ENCODE measurements at places on chromosomes 7 and 10.

DNA sequence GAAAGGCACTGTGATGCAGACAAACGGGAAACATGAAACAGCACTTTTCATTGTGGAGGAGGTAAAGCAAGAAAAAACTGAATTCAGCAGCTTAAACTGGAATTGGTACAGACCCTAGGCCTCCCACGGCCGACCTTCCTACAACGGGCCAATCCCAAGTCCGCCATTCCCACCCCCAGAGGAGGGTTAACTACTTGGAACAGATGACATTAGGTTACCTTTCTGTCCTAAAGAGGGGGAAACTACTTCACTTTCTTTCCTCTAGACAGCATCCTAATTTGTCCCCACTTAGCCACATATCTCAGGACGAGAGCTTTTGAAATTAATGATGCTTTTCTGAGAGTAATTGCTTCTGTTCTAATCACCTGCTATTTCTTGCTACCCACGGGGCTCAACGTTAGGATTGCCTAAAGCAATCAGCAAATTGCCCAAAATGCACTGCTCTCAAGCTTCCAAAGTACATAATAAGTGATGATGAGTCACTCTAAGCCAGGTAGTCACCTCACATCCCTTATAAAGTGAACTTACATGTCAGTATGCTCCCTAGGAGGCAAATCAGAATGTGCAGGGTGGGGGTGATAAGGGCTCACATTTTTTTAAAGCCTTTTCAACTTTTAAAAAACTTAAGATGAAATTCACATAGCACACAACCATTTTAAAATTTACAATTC is 36.7 kb downstream of the LSM5 start:
- no peaks in the 10 kb centered on the region for H3K4me1 ChIP-seq
- H3K36me3 ChIP-seq, result no peaks in the 10 kb centered on the region
- H3K27ac ChIP-seq, result no peak overlapping the region
- no peak overlapping the region for H3K4me3 ChIP-seq
- DNase-seq, result no peak

DNA sequence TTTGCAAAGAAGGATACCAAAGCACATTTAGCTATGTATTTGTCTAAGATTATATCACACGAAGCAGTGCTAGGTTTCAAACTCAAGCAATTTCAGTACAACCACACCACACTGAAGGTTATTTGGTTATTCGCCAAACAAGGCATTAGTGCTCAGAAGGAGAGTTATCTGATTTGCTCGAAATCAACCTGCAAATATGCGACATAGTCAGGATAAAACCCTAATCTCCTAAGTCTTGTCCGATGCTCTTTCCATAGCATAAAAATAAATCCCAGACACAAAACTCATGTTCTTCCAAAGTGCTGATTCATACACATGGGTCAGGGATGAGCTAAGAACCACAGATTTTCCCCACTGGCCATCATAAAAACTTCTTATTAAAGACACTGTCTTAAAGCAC is 1288.0 kb upstream of the SORCS1 start:
- H3K4me1 ChIP-seq, result no peaks in the 10 kb centered on the region
- H3K27me3 ChIP-seq, result no peaks in the 10 kb centered on the region
- H3K27ac ChIP-seq, result no peak overlapping the region
- no peak overlapping the region for H3K4me3 ChIP-seq
- DNase-seq, result no peak
- no peaks in the 10 kb centered on the region for H3K36me3 ChIP-seq

DNA sequence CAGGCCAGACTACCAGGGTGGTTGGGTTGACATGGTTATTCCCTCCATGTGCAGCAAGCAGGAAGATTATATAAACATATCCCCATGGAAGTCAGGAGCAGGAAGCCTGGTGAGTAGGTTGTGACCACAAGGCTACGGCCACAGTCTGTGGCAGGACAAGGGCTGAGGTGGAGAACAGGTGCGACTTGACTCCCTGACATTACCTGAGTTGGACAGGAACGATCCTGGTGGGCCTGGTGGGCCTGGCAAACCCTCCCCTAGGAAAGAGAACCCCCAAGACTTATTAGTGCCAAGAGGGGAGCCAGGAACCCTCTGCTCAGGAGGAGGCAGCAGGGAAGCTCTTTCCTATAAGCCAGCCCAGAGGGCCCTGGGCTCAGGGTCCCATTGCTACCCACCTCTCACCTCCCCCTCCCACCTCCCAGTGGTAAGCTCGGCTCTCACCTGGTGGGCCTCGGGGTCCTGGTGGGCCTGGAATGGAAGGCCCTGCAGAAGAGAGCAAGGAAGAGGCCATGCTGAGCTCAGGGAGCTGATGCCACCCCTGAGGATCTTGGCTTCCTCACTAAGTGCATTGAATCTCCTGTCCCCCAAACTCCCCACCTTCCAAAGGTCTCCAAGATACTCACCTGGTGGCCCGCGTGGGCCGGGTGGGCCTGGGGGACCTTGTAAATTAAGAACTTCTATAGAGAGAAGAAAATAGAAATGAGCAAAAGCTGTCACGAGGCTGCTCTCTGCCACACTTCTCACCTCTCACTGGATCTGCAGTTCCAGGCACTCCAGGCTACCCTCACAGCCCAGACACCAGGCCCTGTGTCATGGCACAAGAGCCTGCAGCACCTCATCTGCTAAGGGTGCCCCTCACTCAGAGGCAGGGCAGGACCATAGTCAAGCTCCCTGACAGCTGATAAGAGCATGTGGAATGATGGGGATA is 44.6 kb downstream of the COL17A1 start:
- H3K27me3 ChIP-seq, result no peaks in the 10 kb centered on the region
- no peak for DNase-seq
- no peak overlapping the region for H3K27ac ChIP-seq
- no peaks in the 10 kb centered on the region for H3K36me3 ChIP-seq

GRCh38 chr7:77415476-77415822 is 700 bp downstream of the GSAP start:
- peak overlapping the region; percentile 73 for H3K4me3 ChIP-seq
- peak overlapping the region; percentile 49 for H3K27ac ChIP-seq
- DNase-seq, result no peak
- no peaks in the 10 kb centered on the region for H3K27me3 ChIP-seq

GRCh38 chr10:19952224-19953010 is 136.2 kb downstream of the PLXDC2 start:
- no peak for DNase-seq
- H3K4me1 ChIP-seq, result no peaks in the 10 kb centered on the region
- H3K27me3 ChIP-seq, result no peaks in the 10 kb centered on the region

GRCh38 chr10:135601-136464 is 578 bp downstream of the ZMYND11 start:
- peaks cover 16% of the 10 kb centered on the region for H3K4me1 ChIP-seq
- DNase-seq, result peak; percentile 66
- H3K36me3 ChIP-seq, result no peaks in the 10 kb centered on the region

DNA sequence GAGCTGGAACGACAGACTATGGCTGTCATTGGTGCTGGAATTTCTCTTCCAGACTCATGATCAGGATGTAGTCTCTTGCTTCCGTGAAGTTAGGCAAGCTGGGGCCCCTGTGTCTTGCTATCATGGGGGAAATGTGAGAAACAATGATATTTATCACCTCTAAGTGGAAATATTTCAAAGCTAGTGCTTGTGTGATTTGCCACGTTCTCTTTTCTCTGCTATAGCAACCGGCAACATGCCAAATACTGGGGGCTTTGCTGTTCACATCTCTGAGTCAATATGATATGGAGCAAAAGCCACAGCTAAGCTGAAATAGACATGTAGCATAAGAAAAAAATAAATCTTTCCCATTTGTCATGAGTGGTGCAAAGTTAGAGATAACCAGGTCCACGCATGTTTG is 668.2 kb upstream of the IGFBP3 start:
- H3K4me3 ChIP-seq, result no peak overlapping the region
- DNase-seq, result no peak
- H3K27ac ChIP-seq, result no peak overlapping the region
- no peaks in the 10 kb centered on the region for H3K4me1 ChIP-seq
- no peaks in the 10 kb centered on the region for H3K27me3 ChIP-seq

GRCh38 chr7:128253701-128254100 is 12.6 kb downstream of the LEP start:
- no peak overlapping the region for H3K27ac ChIP-seq
- no peaks in the 10 kb centered on the region for H3K27me3 ChIP-seq
- DNase-seq, result no peak
- no peak overlapping the region for H3K4me3 ChIP-seq

DNA sequence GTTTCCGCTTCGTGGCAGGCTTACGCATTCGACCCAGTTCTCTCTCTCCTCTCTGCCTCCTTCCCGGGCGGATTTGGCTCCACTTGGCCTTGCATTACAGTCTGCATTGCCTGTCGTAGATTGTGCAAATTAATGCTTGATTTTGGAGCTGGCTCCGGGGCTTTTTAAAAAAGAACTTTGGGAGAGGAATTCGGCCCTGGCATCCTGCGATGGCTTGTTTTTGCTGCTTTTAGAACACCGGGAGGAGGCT is 767 bp downstream of the EIF4EBP2 start:
- no peaks in the 10 kb centered on the region for H3K36me3 ChIP-seq
- peak overlapping the region; percentile 72 for H3K27ac ChIP-seq
- H3K4me1 ChIP-seq, result peaks cover 3% of the 10 kb centered on the region
